ENCODE measurements at places on chromosomes 4 and X. TPM values are rescaled to one million over a fixed set of nuclear protein-coding genes. Genes with fewer than 3 reads are reported as not detected.

FGF2 gene
- 1.0 TPM for total RNA-seq

C1QTNF7 gene
- 1.2 TPM for total RNA-seq

DRP2 gene
- total RNA-seq = not detected

EREG gene
- 1.7 TPM for total RNA-seq

FAM9A gene
- not detected for total RNA-seq

GJB1 gene
- total RNA-seq = 76.9 TPM

PFKFB1 gene
- not detected for total RNA-seq

DSPP gene
- total RNA-seq = not detected

NPY5R gene
- total RNA-seq = not detected

AKAP4 gene
- total RNA-seq = not detected

TCEAL6 gene
- not detected for total RNA-seq

DNA sequence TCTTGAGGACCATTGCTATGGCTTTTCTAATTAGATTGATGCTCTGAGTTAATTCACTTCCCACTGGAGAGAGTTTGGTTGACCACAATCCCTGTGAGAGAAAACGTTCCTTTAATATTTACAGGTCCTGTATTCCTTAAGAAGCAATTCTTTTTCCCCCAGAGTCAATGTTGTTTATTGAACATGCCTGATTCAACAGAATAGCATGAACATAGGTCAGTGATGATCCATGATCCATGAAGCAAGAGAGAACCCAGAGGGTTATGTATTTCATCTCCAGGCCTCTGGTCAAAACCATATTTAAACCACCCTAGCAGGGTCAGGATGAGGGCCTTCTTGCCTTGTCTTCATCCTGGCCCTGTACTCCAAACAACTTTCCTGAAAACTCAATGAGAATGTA is 39.4 kb upstream of the EFHC2 start:
- no peak for DNase-seq

- DNase-seq = no peak
Measured at GRCh38 chrX:110417128-110417527, 58.5 kb downstream of the RTL9 start.

DNA sequence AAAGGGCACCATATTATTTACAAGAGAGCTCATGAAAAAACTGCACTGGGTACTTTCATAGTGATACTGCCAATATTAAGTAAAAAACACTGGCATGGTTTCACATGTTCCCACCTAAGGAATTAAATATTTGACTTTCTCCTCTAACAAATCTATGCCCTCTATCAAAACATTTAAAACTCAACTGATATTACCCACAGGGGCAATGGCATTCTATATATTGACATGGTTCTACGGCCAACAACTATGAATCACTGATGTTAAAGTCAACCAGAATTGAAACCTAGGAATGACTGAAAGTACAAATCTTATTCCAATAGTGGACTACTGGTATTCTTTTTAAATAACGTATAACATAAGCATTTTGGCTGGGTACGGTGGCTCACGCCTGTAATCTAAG is 28.2 kb downstream of the PHKA2 start:
- DNase-seq = no peak

DNA sequence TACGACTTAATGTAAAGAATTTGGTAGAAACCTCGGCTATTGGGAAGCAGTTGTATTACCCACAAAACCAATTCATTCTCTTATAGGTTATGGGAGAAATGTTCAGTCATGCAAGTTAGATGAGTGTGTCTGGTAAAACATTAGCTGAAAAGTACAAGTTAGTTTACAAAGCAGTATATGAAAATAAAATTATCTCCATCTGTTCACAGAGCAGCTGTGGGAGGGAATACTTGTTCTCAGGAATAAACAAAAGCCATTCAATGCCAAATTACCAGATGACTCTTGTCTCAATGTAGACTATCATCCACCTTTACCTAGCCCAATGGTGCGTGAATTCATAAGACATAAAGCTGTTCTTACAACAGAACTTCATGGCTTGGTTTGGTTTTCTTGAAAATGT is 28.6 kb downstream of the STAP1 start:
- DNase-seq = no peak

GRCh38 chr4:94419956-94420355 is 31.8 kb upstream of the PDLIM5 start:
- no peak for DNase-seq

- DNase-seq = no peak
Measured at GRCh38 chrX:154382483-154383069, 3.5 kb downstream of the EMD start.

DNA sequence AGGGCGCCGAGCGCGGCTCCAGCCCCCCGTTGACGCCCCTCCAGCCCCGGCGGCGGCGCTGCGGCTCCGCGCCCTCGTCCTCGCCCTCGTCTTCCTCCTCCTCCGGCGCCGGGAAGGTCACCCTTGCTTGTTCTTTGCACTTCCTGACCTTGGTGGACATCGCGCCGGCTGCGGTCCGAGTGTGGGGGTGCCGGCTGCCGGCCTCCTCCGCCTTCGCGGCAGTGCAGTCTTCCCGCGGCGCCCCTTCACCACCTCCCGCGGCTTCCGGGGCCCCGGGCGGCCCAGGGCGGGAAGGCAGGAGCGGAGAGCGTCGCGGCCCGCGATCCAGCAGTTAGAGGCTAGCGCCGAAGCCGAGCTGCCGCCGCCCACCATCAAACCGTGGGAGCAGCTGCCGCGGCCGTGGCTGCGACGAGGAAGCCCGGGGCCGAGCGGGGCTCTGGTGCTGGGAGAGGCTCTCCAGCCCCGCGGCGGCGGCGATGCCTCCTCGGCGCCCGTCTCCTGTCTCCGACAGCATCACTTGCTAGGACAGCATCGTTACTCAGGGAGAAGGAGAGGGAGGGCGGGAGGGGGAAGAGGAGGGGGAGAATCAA is at the start of gene TRPC3:
Gene TRPC3, minus strand, starts transcription at position 540 of the 590 bp plus-strand sequence. Its CDS starts 380 bp downstream, at position 160.
- DNase-seq = peak; percentile 17

DNA sequence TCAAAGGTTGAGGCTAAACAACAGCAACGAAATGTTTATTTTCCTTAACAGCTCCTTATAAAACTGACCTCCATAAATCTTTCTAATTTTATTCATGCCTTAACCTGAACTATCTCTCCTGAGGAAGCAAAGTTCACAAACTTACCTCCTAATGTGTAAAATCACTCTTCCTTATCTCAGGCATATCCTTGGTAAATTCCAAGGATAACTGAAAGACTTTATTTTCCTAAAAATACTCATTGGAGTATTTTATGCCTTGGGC is 197.4 kb downstream of the NWD2 start:
- DNase-seq = no peak

GRCh38 chrX:97074400-97074799 is 190.7 kb downstream of the RPA4 start:
- no peak for DNase-seq

DNA sequence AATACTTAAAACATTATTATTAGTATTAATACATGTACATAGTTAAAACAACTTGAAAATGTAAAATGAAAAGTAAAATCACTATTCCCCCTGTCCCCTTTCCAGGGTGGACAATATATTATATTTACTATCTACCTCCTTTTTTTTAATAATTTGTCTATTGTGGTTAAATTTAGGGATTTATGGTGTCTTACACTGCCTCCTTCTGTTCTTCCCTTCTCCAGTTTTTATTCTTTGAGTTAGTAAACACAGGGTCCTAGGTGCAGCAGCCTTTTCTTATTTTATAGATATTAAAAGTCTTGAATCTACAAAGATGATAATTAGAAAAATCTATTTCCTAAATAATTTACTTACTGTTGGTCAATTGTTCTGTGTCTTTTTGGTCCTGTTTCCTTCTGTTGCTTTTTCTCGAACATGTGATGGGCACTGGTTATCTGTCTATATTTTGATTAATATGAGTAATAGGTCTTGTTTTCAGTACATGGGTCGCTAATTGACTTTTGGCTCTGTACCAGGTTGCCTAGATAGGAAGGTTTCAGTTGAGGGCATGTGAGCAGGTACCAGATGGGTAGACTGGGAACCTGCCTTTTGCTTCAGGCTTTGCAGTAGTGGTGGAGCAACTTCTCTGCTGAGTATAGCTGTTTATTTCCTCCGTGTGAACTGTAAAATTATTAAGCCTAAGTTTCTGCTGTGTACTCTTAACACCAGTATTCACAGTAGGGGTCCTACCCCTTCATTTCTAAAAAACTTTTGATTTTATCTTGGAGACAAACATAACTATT is 1.1 kb downstream of the NUDT9 start:
- DNase-seq = no peak

- DNase-seq = no peak
Measured at GRCh38 chr4:71417150-71417549, 78.3 kb downstream of the SLC4A4 start.

GRCh38 chr4:184317234-184317918 is 99.7 kb upstream of the ENPP6 start:
- DNase-seq = no peak

GRCh38 chr4:10184041-10184440 is 67.4 kb upstream of the WDR1 start:
- DNase-seq = no peak

- no peak for DNase-seq
Measured at GRCh38 chr4:168551945-168552695, 55.3 kb downstream of the PALLD start.

GRCh38 chr4:10048941-10049697 is 27.8 kb upstream of the SLC2A9 start:
- DNase-seq = no peak

All from Peyer's patch (tissue), 4 donors.